ENCODE measurements at places on chromosomes 3 and 15. TPM values are rescaled to one million over a fixed set of nuclear protein-coding genes. Genes with fewer than 3 reads are reported as not detected.

GOLGA6L10 gene
- 0.52 TPM for total RNA-seq

PLA1A gene
- total RNA-seq = not detected

ALDH1A2 gene
- total RNA-seq = 11.0 TPM

ACOX2 gene
- total RNA-seq = 14.6 TPM

CCDC39 gene
- total RNA-seq = not detected

NT5DC2 gene
- total RNA-seq = 20.9 TPM

TTLL3 gene
- 13.6 TPM for total RNA-seq

CEP70 gene
- 64.7 TPM for total RNA-seq
